Stimulated activated naive CD4-positive, alpha-beta T cell treated with Interleukin-2 at 50 U/mL for 16 hours (primary cell): ENCODE measurements at places on chromosomes 16 and 17.

DNA sequence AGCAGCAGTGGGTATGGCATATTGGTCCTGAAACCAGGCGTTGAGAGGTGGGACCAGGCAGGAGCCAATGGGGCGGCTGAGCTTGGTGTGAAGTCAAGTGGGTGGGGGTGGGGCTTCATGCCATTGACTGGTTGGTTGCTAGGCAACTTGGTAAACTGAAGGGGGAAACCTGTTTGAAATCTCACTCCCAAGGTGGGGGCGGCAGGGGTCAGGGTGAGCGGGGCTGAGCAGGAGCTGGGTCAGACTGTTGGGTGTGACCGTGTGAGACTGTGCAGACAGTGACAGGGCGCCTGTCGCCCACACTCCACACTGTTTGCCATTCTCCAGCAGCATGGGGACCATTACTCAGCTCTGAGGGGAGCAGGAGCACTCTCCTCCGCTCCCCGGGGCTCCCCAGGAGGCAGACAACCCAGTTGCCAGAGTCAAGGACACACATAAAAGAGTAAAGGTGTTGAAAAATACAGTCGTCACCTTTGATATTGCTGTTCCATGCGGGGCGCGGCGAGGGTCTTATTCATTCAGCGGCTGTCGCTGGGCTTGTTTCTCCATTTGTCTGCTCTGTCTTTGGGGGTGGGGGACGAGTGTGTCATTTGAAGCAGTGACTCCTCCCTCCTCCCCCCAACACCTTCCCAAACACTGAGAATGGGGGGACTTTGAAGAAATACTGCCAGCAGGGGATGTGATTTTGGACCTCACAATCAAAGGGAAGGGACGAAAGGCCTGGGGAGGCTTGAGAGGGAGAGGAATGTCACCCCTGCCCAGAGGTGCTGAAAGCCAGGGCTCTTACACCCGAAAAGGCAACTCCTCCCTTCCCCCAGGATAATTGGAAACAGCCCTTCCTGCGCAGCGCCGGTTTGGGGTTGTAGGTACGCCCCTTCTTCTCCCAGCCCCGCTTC is 1.2 kb upstream of the EFNB3 start:
- DNase-seq: no peak

- DNase-seq: no peak
Measured at GRCh38 chr16:2427526-2427925, 1.7 kb upstream of the CCNF start.

DNA sequence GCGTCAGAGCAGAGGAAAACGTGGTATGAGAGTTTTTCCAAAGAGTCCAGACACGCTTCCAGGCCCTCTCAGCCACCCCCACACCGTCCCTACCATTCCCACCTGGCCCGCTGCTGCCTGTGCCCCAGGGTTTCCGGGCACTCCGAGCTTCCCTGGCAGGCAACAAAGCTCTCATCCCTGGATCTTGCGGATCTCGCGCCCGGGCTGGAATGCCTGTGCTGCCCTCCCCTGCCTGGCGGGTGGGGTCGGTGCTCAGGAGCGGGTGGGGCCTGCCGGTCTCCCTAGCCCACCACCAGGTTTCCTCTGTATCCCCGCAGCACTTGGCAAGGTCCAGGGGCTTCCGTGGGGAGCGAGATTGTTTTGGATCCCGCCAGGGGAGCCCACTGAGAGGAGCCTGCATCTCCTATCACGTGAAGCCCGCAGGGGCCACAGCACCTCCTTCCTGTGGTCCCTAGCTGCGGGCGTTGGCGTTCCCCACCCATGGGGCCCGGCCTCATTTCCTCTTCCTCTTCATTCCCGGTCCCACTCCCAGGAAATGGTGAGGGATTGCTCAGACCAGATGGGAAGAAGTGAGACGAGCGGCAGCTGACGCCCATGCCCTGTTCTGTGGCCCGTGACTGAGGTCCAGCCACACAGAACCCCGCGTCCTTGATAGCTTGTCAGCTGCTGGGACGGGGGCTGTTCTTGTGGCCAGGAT is 11.0 kb downstream of the TBC1D24 start:
- no peak for DNase-seq

GRCh38 chr16:50489182-50489581 is 59.0 kb upstream of the NKD1 start:
- DNase-seq: no peak

DNA sequence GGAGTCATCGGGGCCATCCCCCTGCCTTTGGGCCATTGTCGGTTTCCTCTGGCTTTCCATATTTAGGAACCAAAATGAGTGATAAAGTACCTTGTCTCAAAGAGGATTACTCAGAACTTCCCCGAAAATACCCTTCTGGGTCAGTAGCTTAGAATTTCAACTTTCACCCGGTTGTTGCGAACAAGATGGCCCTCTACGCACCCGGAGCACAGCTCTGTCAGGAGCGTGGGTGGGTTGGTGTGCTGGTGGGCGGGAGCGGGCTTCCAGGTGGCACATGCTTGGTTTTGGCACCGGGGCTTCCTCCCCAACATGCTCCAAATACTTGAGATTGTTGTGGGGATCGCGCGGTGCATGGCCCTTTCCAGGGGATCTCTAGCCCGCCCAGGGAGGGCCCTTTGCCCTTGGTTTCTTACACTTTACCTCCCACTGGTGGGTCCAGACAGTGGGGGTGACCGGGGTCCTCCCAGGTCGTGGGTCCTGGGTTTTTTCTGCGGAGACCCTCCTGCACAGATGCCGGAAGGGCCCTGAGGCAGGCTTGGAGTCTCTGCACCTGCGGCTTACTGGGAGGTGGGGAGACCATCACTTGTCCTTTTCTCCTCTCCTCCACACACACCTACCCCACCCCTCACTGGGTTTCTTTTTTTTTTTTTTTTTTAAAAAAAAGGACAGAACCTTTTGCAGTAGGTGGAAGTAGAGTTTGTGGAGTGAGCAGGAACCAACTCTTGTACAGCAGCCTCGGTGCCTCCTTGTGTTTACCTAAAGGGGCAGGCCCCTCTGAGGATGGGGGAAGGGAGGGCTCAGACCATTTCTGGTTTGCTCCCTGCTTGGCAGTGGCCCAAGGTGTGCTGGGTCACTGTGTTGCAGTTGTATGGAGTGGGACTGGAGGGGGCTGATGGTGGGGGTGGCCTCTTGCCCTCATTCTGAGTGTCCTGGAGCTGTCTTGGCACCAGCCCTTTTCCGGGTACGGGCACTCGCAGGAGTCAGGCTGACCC is 142.1 kb downstream of the SEC14L1 start:
- no peak for DNase-seq

GRCh38 chr16:63129411-63130125 is 1093.3 kb upstream of the CDH8 start:
- no peak for DNase-seq

- DNase-seq: no peak
Measured at GRCh38 chr17:58285422-58285810, 4.7 kb upstream of the MPO start.

- DNase-seq: no peak
Measured at GRCh38 chr17:51456942-51457341, 196.6 kb downstream of the UTP18 start.

- DNase-seq: no peak
Measured at GRCh38 chr16:68288252-68288650, 22.5 kb downstream of the SLC7A6OS start.

GRCh38 chr17:48551596-48552465 is 6.9 kb upstream of the HOXB2 start:
- DNase-seq: no peak

GRCh38 chr17:51653878-51654277 is 393.5 kb downstream of the UTP18 start:
- DNase-seq: no peak

DNA sequence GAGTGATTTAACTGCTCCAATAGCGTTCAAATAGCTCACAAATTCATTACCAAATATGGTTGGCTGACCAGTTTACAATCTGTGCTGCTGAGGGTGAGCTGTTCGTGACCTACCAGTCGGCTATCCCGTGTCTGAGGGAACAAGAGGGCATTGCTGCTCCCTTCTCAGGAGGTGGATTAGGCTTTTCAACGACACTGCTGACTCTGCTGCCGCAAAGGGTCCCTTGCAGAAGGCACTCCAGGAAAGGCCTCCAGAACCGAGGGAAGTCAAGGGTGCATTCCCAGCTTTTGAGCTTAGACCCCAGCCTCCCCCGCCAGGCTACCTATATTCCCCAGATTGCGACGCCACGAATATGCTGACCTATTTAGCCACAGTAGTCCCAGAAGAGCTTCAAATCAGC is 32.3 kb downstream of the GJC1 start:
- DNase-seq: no peak

- no peak for DNase-seq
Measured at GRCh38 chr16:24749310-24749709, 19.9 kb downstream of the TNRC6A start.

DNA sequence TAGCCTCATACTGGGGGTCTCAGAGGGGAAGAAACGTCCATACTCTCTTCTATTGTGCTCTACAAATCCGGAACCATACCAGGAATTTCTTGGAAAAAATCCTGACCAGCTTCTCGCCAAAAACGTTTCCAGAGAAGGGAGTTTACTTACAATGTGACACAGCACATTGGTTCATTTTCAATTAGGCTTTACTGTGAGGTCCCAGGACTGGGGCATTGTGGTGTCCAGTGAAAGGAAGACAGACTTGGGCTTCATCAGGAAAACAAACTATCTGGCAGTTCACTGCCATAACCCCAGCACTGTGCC is 14.7 kb downstream of the MPP2 start:
- no peak for DNase-seq

DNA sequence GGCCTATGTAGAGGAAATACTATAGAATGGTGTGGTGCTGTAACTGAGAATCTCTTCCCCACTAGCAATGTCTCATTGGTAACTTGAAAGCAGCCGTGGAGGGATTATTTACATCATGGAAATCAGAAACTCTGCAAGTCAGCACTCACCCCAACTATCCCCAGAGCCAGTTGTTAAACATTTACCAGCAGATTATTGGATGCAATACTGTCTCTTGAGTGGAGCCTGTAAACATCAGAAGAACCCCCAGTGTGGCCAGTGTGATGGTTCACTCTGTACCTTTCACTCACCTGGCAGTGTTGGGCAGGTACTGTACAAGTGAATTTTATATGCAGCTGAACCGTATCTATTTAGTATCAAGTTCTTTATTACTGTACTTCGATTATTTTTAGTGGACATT is 299.8 kb upstream of the SALL1 start:
- no peak for DNase-seq

GRCh38 chr17:35740997-35741931 is 9.8 kb downstream of the RASL10B start:
- no peak for DNase-seq

DNA sequence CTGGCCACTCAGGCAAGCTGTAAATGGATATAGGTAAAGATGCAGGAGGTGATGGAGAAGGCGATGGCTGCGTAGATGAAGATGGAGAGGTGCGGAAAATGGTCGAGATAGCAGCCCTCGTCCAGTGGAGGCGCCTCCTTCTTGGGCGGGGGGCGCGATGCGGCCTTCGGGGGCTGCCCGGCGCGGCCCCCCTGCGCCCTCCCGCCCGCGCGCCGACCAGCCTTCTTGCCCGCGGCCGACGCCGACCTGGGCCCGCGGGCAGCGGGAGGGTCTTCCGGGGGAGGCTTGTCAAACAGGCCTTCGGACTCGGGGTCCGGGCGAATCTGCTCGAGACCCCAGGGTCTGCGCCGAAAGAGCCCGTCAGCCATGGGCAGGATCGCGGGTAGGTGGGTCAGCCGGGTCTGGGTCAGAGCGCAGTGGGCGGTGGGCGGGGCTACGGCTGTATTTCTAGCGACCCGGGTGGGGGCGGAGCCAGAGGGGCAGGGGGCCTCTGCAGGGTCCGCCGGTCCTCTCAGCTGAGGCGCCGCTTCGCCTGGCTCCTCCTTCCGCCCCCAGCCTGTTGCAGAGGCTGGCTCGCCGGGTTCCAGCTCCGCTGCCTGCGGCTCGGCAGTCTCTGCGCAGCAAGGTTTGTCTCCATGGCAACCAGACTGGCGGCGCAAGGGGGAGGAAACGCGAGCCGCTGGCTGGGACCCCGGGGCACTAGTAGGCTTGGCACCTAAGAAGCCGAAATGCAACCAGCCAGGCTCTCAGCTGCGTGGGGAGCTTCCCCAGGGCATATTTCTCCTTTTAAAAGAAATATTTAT is 14.4 kb downstream of the MIS12 start:
- DNase-seq: peak; percentile 64

- DNase-seq: no peak
Measured at GRCh38 chr17:27754549-27754948, 45.8 kb downstream of the NOS2 start.

DNA sequence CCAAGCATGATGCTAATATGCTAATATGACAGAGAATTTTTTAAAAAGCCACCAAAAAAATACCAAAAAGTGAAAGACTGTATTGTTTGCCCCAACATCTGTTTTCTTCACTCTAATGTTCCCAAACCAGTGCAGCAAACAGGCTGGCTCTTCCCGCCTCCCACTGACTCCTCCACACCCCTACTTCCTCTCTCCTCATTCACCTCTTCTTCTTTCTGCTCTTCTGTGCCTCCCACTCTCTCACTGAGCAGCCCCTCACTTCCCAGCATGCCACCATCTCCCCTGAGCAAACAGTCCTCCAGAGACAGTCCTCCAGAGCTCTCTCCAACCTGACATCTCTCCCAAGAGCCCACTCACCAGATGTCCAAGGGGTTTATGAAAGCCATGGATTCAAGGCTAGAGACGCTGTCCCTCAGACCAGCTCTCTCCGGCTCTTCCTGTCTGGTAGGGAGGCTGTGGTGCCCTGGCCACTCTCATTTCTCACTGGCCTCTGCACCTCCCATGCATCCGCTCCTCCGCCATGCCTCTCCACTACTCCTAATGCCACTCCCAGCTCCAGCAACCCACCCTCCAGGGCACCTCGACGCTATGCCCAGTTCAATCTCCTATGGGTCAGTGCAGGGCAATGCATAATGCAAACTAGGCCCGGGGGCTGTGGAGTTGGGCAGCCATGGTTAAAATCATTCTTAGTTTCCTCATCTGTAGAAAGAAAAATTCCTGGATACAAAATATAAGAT is 52.9 kb downstream of the ANKRD11 start:
- no peak for DNase-seq

GRCh38 chr16:79980650-79981521 is 380.3 kb upstream of the MAF start:
- DNase-seq: no peak

DNA sequence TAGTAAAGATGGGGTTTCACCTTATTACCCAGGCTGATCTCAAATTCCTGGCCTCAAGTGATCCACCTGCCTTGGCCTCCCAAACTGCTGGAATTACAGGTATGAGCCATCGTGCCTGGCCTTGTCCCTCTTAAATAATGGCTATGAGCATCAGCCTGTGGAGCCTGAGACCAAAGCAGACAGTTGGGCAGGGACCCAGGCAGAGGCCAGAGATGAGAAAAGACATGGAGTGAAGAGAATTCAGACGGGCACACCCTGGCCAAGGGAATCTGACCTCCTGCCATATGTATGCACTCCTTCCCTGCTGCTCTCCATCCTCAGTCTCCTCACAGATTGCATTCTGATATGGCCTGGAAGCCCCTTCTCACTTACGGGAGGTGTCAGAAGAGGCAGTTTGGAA is 98.4 kb upstream of the DNAH9 start:
- DNase-seq: no peak
